ENCODE measurements at places on chromosomes 11 and 22.

DNA sequence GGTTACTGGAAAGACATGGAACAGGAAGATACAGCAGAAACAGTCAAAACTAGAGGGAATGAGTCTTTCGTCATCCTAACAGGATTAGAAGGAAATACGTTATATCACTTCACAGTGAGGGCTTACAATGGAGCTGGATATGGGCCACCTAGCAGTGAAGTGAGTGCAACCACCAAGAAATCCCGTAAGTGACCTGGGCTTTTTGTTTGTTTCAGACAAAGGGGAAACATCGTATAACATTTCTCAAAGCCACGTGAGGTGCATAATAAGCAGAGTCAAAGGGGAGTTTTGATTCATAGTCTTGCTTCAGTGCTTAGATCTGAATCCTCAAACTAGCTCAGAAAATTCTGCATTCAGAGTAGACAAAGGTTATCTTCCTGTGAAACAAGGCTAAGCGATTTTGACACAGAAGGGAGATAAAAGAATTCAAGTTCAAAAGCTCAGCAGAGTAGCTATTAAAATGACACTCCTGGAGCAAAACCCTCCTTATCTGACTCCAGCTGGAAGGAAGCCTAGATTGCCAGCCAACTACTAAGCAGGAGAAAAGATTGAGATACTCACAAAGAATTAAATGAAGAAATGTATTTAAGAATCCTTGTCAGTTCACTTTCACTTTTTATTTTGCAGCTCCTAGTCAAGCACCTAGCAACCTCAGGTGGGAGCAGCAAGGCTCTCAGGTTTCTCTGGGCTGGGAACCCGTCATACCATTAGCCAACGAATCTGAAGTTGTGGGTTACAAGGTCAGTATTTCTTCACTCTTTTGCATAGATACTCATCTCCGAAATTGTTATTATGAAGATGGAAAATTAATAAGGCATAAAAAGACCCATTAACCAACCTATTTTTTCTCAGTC is 346.4 kb upstream of the ARHGAP42 start:
- DNase-seq = no peak

GRCh38 chr11:17135916-17136683 is 58.6 kb upstream of the RPS13 start:
- DNase-seq = no peak

DNA sequence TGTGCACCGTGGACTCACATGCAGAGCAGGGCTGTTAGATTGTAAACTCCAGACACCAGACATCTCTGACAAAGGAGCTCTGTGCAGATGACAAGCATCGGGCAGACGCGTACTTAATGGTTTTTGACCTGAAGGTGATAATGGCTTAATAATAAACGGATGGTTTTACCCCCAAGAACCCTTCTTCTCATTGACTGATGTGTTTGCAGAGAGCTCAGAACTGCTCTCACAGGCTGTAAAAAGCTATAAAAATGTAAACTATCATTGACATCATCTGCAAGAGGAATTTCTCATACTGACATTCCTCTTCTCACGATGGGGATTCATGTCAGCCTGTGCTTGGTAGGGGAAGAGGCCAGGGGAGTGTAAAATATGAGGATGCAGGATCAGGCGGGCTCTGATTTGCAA is 8.6 kb upstream of the ARHGAP8 start:
- no peak for DNase-seq

- DNase-seq = no peak
These were observed 25.8 kb upstream of the PPFIA1 start for GRCh38 chr11:70244698-70245097.

DNA sequence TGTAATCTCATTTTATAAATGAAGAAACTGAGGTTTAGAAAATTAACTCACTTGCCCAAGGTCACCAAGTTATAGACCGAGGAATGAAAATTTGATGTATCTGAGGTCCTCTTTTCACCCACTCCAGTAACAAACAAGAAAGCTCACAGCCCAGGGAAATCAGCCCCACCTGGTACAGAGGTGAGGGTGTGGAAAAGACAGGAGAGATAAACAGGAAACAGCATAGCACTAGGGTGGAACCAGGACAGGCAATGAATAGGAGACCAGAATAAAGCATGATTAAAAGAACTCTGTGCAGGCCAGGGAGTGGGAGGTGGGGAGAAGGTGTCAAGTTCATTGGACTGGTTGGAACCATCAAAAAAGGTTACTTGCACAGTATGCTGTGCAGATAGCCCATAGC is 46.2 kb upstream of the SMCO4 start:
- DNase-seq = no peak

- DNase-seq = no peak
These were observed 20.8 kb upstream of the LMO2 start for GRCh38 chr11:33912405-33913361.

DNA sequence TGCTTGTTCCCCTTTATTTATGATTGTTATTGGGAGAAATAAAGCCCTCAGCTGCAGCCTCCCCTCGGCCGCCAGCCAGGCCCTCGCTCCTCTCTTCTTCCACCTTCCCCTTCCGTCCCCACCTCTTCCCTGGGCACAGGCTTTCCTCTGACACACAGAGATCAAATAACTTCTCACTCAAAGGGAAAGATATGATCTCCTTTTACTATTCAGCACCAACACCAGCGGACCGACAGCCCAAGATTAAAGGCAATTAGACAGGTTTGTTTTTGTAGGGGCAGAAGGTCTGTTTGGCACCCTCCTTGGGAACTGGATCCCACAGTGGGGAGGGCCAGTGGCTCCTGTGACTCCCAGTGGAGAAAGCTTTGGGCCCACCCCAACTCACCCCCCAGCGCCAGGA is 23.0 kb downstream of the NECTIN1 start:
- DNase-seq = no peak
